ENCODE measurements at places on chromosomes 5 and 9.

- no peak for DNase-seq
Measured at GRCh38 chr5:163104464-163104863, 332.9 kb upstream of the CCNG1 start.

GRCh38 chr5:137567226-137567625 lies 68.1 kb upstream of the SPOCK1 start:
- no peak for DNase-seq

DNA sequence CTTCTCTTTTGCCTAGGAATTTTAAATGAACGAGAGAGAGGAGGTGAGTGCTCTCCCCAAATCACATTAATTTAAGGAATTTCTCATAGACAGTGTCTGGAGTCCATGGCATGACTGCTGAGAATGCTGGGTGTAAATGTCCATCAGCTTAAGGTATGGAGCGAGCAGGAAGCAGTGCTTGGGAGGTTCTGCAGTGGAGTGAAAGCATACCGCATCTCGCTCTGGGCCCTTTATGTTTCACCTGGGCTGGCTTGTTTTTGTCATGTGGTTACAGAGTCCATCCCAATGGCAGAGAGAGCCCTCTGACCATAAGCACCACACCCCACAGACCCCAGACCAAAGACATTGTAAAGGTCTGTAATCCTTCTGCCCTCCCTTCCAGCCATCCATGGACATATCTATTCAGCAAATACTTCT lies 20.6 kb upstream of the TNFAIP8 start:
- DNase-seq, result no peak

DNA sequence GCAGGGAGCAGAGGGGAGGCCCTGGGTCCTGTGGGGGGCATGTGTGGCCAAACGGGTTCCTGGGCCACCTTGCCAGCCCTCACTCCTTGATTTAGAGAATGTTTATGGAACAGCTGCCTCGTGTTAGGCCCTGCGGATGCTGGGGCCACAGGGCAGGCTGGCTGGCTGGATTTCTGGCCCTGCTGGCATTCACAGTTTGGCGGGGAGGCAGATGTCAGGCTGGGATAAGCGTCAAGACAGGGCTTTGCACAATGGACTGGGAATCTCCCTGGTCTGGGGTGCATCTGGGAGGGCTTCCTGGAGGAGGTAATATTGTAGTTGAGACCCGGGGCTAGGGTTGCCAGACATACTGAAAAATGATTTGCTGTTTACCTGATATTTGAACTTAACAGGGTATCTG lies 13.8 kb downstream of the NCS1 start:
- no peak for DNase-seq

- no peak for DNase-seq
Measured at GRCh38 chr5:143145243-143146160, 258.0 kb downstream of the NR3C1 start.

DNA sequence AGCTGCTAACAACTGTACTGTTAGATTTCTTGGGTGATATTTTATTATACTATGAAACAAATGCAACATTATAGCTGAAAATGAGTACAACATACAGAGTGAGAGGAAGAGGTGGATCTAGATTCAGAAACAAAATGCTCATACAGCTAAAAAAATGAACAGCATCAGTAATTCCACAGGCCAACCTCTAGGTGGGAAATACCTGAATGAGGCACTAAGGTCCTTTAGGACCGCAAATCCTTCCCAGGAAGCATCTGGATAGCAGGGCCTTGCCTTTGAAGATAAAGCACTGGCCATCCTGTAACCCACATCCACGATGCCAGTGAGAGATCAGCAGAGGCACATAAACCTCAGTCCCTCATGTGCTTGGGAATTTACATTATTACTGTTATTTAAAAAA lies 310.8 kb downstream of the YTHDC2 start:
- DNase-seq, result no peak

GRCh38 chr9:126957687-126958053 lies 43.1 kb downstream of the RALGPS1 start:
- DNase-seq, result peak; percentile 65

DNA sequence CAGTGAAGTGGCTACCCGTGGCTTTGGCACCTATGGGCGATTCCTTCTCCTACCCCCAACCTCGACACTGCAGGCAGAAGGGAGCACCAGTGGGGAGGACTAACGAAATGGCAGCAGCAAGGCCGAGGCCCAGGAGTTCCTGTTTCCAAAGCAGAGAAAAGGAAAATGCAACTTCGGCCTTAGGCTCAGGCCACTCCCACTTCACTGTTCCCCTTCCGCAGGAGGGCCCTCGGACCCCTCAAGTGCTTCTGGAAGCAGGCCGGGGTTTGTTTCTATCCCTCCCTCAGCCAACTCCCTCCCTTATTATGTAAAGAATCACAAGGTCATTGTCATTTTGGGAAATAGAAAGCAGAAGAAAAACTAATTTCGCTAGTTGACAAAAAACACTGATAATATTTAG lies 36.4 kb upstream of the NKX2-5 start:
- DNase-seq, result no peak

GRCh38 chr5:144944936-144945335 lies 774.3 kb downstream of the KCTD16 start:
- no peak for DNase-seq

DNA sequence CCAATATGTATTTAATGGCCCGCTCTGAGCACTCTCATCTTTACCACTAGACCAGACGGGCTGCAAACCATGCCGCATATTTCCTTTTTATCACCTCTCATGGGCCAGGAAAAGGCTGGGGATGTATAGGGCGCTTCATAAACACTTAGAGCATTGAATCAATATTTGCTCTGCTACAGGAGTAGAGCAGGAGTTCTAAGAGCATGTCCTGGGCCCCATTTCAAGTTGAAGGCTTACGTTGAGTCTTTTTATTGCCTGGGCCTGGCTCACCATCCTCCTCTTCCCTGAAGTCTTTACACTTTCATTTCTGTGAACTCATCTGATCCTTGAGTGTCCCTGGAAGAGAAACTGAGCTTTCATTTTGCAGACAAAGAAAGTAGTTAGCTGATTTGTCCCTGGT lies 112.4 kb downstream of the FSTL4 start:
- DNase-seq, result no peak

DNA sequence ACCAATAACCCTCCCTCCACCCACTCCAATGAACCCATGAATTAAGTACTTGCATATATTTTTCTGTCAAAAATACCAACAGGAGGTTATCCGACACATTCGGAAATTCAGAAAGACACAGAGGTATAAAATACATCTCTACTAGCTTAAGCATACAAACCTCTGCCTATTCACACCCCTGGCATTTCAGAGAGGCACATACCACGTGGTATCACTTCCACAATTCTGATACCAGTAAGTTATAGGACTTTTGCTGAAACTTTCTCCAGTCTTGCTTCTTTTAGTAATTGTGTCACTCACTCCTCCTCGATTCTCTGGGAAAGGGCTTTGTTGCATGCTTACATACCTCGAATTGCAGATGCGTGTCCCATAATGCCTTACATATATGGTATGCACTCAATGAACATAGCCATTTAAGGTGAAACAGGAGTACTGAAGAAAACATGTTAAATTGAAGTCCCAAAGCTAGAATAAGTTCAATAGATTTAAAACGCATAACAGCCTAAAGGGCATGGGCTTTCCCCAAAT lies 58.1 kb downstream of the TLE1 start:
- DNase-seq, result no peak

GRCh38 chr5:74152625-74153254 lies 487.8 kb downstream of the ENC1 start:
- DNase-seq, result no peak

GRCh38 chr5:63911871-63912270 lies 50.4 kb downstream of the HTR1A start:
- DNase-seq, result no peak

- DNase-seq, result no peak
Measured at GRCh38 chr5:1974501-1975405, 92.0 kb upstream of the IRX4 start.

DNA sequence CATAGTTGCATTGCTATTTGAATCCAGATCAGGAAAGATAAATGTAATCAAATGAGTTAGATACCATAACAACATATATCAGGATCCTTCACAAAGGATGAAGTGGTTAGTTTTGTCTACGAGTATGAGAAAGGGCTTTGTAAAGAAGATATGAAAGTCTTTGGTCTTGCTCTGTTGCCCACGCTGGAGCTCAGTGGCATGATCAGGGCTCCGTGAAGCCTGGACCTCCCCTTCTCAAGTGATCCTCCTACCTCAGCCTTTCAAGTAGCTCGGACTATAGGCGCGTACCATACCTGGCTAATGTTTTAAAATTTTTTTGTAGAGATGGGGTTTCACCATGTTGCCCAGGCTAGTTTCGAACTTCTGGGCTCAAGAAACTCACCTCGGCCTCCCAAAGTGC lies 1.8 kb downstream of the SMC5 start:
- no peak for DNase-seq

- peak; percentile 57 for DNase-seq
Measured at GRCh38 chr9:118330191-118330986, 626.2 kb downstream of the TLR4 start.

- DNase-seq, result no peak
Measured at GRCh38 chr5:16542236-16542635, 74.6 kb downstream of the RETREG1 start.

DNA sequence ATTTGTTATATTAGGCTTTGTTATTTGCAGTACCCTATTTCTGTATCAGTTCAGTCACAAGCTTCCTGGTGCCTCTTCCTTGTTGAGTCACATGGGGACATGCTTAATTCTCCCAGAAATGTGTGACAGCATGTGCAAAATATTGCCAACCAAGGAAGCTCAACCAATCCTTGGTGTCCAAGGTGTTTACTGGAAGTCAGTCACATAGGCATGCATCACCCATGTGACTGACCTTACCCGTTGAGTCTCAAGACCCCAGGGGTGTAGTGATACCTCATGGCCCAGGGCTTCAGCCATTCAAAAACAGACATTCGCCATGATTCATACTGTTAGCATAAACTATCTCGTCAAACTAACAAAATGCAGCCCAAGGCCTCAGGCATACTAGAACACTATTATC lies 9.3 kb upstream of the ANKDD1B start:
- DNase-seq, result peak; percentile 25

DNA sequence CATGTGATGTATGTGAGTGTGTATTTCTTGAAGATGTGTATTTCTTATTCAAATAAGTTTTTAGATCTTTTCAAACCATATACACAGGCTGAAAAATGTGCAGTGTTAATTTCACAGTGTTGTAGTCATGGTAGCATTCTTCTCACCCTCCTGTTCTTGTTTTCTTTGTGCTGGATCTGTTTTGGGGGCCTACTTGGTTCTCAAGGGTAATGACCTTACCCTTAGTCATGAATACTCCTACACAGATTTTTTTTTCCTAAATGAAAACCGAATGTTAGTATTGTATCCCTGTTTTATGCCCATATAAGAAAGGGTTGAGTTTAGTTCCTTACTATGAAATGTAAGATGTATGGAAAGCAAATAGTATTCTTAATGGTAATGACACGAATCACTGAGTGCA lies 88.0 kb downstream of the SLC44A1 start:
- peak; percentile 41 for DNase-seq

- DNase-seq, result no peak
Measured at GRCh38 chr9:136527131-136527530, 18.7 kb downstream of the NOTCH1 start.

DNA sequence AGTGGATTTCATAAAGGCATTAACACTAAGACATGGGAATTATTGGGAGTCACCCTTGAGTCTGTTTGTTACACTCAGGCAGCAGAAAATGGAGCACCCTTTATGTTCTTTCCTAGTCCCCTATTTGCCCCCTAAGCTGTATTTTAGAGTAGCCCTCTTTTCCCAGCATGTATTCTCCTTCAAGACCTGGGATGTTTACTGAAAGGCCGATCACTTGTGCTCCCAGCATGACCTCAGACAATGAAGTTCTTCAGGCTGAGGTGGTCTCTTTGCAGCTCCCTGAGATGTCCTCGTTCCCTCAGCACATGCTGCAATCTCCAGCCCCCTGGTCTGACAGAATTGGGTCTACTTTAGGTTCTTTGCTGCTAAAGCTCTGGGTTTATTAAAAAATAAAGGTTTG lies 169.7 kb downstream of the YTHDC2 start:
- no peak for DNase-seq

- DNase-seq, result no peak
Measured at GRCh38 chr5:180161420-180162303, 47.3 kb downstream of the RASGEF1C start.

- no peak for DNase-seq
Measured at GRCh38 chr5:146026307-146027010, 78.9 kb downstream of the PLAC8L1 start.

DNA sequence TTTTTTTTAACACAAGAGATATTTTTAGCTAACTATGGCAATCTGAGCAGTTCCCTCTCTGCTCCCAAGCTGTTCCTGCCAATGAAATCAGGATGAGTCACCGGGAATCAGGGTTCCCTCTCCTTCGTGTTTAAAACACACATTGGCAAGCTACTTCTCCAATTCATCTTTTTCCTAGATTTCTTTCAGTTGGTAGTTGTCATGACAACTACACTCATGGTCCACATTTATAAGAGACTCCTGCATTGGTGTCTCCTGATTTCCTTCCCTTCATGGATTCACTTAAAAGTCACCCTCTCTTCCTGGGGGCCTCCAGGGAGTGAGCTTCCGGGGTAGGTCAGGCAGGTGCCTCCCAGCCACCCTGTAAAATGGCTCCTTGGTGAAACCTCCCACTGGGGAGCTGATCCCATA lies 72.3 kb upstream of the NIPAL4 start:
- peak; percentile 98 for DNase-seq
